Germinal center (tissue), 1 donor: ENCODE measurements at places on chromosomes 16 and 17.

DNA sequence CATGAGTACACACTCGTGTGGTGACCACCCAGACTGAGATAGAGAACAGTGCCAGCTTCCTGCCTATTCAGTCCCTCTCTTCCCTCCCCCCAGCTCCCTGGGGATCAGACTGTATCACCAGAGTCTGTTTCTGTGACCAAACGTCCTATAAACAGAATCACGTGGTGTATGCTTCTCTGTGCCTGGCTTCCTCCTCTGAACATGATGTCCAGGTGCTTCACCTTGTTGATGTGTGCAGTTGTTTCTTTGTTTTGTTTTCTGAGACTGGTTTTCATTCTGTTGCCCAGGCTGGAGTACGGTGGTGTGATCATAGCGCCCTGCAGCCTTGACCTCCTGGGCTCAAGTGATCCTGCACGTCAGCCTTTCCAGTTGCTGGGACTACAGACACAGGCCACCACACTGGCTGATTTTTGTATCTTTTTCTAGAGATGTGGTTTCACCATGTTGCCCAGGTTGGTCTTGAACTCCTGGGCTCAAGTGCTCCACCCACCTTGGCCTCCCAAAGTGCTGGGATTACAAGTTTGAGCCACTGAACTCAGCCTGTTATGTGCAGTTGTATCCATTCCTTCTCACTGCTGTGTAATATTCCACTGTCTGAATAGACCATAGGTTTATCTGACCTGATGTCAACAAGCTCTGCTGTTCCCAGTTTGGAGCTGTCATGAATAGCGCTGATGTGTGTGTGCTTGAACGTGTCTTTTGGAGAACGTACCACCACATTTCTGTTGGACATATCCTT is 28.9 kb upstream of the PRM1 start:
- DNase-seq, result peak; percentile 79

DNA sequence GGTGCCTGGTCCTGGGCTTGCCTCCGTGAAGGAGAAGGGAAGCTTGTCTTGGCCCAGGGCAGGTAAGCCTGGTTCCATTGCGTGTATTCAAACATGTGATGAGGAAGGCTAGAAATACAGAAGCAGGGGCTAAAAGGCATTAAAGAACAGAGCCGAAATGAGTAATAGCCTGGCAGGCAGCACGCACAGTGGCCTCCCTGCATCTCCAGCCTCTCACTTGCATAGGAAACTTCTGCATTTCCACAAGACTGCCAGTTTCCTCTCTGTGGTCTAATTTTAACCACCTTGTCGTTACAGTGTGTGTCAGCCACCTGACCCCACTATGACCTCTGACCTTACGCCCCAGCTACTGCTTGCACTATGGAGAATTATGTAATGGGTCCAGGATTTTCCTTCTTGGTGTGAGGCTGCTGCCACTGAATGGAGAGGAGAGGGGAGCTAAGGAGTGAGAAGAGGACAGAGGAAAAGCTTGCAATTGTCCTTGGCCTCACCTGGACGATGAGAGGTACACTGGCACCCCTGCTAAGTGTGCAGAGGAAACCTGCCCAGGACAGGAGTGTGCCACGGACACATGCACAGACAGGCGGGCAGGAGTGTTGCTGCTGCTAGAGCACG is 32.8 kb downstream of the HIC1 start:
- peak; percentile 50 for DNase-seq

DNA sequence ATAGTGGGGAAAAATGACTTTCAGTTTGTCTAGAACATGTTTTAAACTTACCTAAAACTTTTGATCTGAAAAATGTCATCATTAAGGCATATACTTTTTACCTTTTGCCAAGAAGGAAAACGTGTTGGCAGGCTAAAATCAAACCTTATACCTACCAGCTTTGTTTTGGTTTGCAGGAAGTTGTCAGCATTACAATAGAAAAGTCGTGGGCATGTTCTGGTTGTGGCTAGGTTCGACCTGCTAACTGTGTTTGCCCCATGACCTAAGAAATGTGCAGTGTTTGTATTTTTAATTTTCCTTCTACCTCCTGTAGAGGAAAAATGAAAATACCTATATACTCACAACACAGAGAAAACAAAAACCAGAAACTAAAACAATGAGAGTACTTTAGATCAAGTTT is 13.0 kb downstream of the SKAP1 start:
- DNase-seq, result no peak

- DNase-seq, result no peak
These were observed 28.5 kb downstream of the STAT5A start for GRCh38 chr17:42316755-42317154.

DNA sequence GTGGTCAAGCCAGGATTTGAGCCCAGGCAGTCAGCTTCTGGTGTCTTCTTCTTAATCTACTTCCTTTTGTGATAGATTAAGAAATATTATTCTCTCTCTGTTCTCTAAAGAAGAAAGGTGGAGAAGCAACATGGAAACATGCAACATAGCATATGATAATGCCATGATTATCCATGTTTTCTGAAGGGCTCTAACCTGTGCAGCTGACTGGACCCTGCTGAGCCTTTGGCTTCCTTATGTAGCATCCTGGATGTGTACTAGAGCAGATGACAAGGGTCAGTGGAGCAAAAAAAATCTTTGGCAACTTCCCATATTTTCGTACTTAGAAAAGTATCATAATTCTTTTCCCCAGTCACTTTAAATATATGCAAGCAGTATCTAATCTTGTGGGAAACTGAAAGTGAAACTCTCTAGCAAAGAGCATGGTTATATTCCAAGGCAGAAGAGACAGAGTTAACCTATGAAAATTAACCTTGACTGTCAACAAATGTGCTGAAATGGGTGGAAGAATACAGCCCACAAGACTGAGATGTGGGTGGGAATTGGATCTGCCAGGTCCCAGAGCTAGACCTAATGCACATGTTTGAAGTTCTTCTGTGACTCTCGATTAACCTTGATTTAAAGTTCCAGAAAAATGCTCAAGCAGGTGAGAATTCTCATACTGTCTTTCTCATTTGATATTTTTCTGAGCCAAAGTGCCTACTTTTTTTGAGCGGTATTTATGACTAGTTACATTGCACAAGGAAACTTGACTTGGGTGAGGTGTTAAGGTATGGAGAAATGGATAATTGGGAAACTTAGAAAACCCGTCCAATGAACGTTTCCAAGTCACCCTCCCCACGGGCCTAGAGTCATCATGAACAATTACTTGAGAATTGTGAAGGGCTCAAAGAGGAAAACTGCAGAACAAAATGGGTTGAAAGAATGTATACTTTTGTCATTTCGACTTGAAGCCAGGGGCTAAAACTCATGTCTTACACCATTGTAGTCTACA is 248.6 kb downstream of the FTO start:
- no peak for DNase-seq

DNA sequence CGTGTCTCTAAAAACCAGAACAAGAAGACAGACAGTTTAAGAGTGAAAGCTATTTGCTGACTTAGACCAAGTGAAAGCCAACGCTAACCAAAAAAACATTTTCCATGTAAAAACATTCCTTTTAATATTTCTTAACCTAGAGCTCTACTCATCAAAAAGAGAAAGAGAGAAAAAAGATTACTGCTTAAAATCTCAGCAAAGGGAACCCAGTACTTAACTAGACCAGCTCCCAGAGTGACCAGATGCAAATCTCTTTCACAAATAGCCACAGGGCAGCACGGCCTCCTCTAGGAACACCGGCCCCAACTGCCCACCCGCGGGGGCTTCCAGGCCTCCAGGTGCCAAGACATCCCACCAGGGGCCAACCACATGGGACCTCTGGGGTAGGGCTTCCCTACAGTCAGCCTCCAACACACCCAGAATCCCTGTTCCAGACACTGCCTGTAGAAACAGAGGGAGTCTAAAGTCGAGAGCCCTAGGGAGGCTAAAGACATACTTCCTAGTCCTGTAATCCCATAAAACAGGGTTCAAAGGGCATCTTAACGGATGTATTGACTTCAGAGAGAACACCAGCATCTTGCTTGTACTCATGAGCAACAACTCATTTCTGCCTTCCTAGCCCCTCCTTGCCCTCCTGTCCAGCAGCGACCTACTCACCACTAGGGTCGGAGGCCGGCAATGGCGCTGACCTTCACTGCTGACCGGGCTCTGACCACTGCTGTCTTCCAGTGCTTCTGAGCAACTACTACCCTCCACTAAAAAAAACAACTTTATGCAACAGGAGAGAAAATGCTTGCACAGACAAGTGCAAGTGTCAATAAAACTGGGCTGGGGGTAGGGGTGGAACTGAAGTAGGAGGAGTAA is 21.3 kb downstream of the ZCCHC14 start:
- DNase-seq, result no peak

GRCh38 chr16:88695753-88696152 is 9.4 kb upstream of the SNAI3 start:
- no peak for DNase-seq

- DNase-seq, result peak; percentile 76
These were observed 20.1 kb upstream of the TAOK1 start for GRCh38 chr17:29369831-29370735.

DNA sequence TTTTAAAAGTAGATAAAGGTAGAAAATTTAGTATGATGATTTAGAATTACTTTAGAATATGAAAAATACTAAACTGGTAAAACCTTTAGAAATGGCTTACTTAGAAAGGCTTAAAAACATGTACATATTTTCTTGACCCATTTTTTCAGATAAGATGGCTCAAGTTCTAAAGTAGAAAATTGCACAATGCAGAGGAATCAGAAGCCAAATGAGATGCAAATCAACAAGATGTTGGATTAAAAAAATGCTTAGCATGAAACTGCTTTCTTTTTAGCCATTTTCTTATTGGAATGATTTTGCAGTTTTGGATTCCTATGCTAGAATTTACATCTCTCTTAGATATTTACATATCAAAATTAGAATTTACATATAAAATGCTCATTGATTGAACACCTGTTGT is 1.5 kb upstream of the KRTAP3-1 start:
- no peak for DNase-seq

GRCh38 chr17:697682-698081 is 17.0 kb downstream of the VPS53 start:
- no peak for DNase-seq
